ENCODE measurements at places on chromosomes 6 and 20.

- DNase-seq, result no peak
These were observed 16.1 kb upstream of the ZNF217 start for GRCh38 chr20:53609491-53610445.

DNA sequence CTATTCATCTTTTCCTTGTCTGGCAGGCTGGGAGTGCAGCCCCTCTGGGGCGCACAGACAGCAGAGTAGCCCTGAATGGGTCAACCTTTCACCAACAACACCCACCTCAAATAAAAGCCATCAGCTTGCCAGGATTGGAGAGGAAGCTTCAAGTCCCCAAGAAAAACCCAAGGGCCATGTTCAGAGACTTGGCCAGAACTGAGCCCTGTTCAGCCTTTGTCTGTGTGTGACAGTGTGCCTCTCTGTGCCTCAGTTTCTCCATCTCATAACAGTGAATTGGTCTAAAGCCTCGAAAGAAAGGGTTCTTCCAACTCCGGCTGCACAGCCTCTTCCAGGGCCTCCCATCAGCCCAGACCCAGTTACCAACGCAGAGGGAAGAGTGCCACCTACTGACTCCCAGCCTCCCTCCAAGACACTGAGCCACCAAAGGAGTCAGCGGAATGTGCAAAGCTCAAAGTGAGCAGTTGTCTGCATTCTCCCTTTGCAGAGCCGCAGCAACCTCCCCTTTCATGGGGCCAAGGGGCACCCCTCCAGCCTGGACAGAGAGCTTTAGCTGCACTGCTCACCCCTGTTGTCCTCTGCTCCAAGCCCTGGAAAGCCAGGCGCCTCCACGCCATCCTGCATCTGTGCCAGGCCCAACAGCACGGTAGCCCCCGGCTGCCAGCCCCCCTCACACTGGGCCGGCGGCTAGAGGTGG is 82.7 kb upstream of the TOP1 start:
- no peak for DNase-seq

- DNase-seq, result peak; percentile 19
These were observed 30.4 kb downstream of the KCNQ2 start for GRCh38 chr20:63442100-63442493.

- DNase-seq, result no peak
These were observed 935.1 kb downstream of the KIF16B start for GRCh38 chr20:15637950-15638754.

DNA sequence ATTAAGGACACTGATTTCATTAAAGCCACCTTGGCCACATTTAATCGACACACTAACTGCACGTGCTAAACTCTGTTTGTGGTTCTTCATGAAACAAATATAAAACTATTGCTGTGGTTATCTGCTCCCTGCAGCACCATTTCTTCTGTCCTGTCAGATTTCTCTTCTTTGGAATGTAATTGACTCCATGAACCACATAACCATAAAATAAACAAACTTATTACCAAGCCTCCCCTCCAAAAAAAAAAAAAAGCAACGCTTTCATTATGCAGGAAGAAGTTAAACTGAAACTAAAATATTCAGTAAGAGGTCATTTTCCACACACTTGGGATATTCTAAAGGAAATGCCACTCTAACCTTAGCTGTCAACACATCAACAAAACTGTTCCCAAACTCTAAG is 319.1 kb upstream of the NT5E start:
- no peak for DNase-seq

GRCh38 chr20:44585057-44585963 is 2.9 kb downstream of the PKIG start:
- no peak for DNase-seq

GRCh38 chr6:117338567-117338966 is 73.2 kb downstream of the VGLL2 start:
- DNase-seq, result no peak

DNA sequence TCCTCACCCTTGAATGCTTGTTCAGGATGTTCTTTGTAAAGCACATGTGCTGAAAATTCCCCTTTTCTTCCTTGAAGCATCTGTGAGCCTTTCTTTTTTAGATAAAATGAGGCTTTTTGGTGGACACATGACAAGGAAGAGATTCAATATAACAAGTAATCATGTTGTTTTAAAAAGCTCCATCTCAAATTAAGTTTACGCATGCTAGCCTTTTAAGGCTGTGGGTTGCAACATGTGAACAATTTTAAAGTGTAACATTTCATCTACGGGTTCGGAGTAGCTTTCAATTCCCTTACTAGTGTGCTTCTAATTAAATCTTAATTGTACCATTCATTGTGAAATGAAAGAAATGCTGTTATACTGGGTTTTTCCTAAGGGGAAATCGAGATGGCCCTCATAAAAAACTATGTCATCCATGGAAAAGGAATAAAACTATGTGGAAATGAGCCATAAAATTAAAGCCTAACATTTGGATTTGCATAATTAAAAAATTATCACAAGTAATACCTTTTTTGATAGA is 19.3 kb upstream of the OSTM1 start:
- DNase-seq, result no peak

DNA sequence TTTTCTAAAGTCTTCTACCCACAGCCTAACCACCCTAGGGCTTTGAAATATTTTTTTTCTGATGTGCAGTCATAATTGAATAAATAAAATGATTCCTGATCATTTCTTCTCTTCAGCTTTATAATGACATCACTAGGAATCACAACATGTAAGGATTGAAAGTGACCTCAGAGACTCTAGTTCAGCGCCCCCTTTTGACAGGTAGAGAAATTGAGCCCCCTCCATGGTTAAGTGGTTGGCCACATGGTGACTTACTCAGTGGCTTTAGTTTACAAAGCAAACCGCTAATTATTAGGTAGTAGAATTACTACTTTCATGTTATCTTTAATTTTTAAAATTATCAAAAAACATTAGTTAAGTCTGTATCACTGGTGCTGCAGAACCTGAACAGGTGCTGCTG is 13.3 kb upstream of the SLC2A12 start:
- DNase-seq, result peak; percentile 33

GRCh38 chr6:80647156-80647555 is 540.7 kb downstream of the BCKDHB start:
- DNase-seq, result no peak

GRCh38 chr20:3559231-3559630 is 88.4 kb downstream of the ATRN start:
- no peak for DNase-seq

DNA sequence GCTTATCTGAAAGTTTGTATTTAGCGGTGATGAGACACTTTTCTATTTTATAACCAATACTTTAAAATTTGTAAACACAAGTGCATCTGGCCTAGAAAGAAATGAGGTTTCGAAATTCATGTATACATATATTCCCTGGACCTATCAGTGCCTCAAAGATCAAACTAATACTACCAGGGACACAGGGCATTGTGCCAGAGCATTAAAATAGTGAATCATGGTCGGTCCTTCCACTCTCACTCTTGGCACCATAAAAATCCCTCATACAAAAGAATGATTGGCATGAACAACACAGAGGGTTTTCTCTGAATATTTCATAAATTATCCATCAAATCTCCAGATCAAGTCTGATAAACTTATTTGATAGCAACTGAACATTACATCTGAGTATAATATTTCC is 62.0 kb downstream of the MMUT start:
- DNase-seq, result no peak

DNA sequence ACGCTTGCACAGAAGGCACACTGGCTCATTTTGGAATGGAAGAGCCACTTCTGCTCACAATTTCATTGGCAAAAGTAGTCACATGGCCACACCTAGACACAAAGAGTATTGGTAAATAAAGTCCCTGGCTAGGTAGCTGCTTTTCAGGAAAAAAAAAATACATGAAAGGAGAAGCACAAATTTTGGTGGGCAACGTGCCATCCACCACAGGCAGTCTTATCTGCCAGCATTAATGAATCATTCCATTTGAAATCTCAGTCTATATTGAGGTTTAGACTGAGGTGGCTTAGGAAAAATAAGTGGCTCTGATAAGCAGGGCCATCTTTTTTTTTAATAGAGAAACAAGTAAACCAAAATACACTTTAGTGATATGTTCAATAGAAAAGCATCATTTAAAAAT is 44.3 kb downstream of the ADGRB3 start:
- no peak for DNase-seq

All from T-helper 2 cell (primary cell).